SHP77 (cell line): ENCODE measurements at places on chromosomes 4 and X.

DNA sequence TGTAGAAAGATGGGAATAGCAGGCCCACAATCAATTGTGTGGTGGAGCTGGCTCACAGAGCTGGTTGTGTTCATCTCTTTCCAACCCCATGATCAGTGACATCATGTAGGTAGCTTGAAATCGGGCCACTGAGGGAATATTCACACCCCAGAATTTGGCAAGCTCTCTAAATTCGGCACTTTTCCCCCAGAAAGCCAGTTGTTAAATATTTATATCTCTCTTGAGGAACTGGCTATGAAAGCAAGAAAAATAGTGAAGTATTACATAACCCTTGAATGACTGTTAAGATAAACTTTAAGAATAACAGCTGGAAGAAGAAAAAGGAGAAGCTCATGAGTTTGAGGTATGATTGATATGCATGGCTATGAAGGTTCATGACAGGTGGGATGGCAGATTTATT, 38.9 kb downstream of the GPRIN3 start:
- no peak for DNase-seq

DNA sequence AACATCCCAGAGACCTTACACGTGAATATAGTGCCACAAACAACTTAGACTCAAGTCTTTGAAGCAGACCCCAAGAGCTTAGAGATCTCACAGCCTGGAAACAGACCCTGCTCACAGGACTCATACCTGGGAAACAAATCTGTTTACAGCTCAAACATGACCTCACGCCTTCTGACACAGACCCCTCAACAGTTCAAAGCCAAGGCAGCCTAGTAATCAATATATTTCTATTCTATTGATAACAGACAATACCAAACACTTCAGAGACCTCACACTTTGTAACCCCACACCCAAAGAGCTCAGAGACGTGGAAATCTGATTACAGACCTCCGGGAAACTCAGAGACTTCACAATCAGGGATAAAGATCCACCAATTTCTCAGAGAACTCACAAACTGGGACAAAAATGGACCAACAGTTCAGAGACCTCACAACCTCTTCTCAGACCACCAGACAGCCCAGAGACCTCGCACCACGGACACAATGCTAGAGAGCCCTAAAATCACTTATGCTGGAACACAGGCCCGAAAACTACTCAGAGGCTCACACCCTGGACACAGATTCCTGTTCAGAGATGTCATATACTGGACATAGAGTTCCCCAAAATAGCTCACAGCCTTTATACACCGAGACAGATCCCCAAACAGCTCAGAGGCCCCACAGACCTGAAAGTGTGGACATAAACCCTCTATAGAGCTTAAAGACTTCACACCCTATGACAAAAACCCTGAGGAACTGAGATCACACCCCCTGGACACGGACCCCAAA, 14.8 kb downstream of the SUV39H1 start:
- no peak for DNase-seq

DNA sequence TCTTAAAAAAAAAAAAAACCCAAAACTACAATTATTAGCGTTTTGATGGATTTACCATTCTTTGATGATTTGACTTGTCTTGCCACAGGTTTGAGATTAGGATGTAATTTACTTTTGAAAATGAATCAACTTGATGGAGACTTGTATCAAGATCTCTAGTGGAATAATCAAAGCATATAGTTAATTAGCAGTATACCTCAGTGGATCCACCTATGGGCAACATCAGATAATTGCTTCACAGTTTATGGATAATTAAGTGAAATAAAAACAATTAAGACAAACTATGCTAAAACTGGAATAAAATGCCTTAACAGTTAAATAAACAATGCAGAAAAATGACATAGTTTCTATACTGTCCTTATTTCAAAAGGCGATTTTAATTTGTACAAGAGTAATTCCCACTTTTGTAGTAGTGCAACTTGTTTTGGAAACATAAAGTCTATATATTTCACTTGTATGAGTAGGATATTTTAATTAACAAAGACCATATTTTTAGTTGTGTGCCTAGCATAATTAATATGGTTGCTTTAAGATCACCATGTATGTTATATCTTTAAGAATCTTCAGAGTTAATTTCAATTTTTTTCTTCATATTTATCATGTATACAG, 4.2 kb downstream of the CPEB2 start:
- DNase-seq, result no peak

- no peak for DNase-seq
These were observed 71.3 kb downstream of the SOX3 start for GRCh38 chrX:140433582-140433981.

DNA sequence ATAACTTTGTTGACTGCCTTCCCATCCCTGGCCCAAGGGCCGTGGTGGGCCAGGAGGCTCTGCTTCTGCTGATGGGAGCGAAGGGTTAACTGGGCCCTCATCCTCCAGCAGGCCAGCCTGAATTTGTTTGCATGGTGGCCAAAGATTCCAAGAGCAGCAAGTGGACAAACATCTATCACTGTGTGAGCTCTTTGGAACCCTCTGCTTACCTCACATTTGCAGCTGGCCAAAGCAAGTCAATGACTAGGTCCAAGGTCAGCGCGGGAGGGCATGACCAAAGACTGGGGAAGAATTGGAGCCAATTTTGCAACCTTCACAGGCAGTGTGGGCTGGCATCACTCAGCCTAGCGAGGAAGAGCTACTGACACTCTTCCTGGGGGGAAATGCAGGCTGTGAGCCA, 67.8 kb upstream of the ATP6AP2 start:
- DNase-seq, result no peak

GRCh38 chr4:72663828-72664227, 94.8 kb upstream of the ADAMTS3 start:
- no peak for DNase-seq

- no peak for DNase-seq
These were observed 287.1 kb upstream of the ADGRL3 start for GRCh38 chr4:60913002-60913401.
